ENCODE measurements at places on chromosomes 12 and 14.

GRCh38 chr14:96830946-96831345 lies 33.8 kb downstream of the VRK1 start:
- DNase-seq, result no peak

DNA sequence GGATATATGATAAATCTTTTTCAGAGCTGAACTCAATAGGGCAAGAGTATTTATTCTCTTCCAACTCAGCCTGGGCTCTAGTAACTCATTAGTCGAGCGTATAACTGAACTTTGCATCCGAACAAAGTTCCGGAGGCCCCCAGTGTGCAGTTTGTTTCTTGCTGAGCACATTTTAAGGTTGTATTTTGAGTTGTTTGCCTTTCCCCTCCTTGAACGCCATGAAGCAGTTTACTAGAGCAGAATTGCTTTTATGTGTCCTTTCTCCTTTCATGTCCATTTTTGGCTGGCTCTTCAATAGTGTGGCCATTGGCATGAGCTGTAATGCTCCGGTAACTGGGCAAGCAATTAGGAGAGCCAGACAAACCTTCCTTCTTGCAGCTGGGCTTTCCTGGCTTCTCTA lies 105.3 kb downstream of the WIF1 start:
- DNase-seq, result no peak

GRCh38 chr12:30953257-30953656 lies 26.7 kb downstream of the TSPAN11 start:
- DNase-seq, result no peak

GRCh38 chr14:53620317-53620716 lies 336.3 kb downstream of the BMP4 start:
- no peak for DNase-seq

DNA sequence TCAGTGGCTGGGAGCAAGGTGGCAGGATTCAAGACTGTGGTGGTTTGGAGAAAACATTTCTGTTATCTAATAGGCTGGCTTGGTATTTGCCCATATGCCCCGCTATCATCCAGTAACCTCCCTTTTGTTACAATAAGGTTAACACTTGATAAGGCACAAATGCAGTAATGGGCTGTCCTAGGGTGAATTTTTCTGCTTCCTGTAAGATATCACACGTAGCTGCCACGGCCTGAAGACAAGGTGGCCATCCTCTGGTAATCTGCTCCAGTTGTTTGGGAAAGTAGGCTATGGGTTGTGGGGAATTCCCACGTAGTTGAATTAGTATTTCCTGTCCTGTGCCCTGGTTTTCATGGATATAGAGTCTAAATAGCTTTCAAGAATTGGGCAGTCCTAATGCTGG lies 23.1 kb downstream of the ANG start:
- DNase-seq, result no peak

DNA sequence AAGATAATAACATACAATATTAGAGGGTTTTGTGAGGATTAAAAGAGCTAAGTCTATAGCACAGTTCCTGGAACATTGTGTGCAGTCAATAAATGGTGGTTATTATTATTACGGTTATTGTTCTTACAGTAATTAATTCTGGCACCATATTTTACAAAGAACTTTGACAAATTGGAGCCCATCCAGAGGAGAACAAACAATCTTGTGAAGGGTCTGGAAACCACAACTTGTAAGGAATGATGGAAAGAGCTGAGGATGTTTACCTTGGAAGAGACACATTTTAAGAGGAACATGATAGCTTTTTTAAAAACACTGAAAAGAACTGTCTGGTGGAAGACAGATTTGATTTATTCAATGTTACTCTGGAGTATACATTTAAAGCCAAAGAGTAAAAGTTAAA lies 150.5 kb upstream of the KRR1 start:
- DNase-seq, result no peak

GRCh38 chr12:111313833-111314259 lies 55.0 kb downstream of the PHETA1 start:
- peak; percentile 79 for DNase-seq

DNA sequence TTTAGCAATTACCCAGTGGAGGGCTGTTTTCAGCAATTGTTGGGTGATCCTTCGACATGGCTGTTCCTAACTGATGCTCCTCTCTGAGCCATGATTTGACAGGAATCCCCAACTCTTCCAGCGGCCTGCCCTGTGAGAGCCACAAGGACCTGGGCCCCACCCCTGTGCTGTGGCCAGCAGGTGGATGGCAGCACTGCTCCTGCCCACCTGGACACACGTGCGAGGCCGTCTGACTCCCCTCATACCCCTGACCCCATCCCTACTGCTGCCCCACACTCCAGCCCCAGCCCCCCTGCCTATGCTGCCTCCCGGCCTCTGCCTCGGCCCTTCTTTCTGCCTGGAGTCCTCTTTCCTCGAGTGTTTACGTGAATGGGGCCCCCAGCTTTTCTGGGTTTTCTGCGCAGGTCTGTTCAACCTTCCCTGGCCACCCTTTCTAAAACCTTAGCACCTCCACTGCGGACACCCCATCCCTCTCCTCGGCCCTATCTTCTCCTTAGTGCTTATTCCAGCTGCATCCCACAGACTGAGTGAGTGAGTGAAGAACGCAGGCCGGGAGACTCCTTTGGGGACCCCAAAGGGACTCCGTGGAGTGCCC lies 111.4 kb downstream of the DICER1 start:
- no peak for DNase-seq

DNA sequence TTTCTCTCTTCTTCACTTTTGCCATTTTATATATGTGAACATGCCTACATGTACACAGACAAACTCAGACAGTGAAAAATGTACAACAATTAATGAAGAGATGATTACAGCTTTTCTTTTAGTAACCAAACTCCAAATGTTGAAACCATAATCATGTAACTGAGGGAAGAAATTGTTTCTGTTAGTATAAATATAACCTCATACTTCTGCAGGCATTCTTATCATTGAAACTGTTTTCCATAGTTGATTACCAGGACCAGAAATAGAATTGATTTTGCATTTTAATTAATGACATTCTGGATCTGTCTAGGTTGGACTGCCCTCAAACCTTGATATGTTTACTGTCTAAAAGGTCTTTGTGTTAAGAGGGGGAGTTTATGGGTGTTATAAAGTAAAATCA lies 3.2 kb downstream of the ANO4 start:
- DNase-seq, result no peak

- no peak for DNase-seq
These were observed 62.8 kb downstream of the EXOC5 start for GRCh38 chr14:57205938-57206337.

DNA sequence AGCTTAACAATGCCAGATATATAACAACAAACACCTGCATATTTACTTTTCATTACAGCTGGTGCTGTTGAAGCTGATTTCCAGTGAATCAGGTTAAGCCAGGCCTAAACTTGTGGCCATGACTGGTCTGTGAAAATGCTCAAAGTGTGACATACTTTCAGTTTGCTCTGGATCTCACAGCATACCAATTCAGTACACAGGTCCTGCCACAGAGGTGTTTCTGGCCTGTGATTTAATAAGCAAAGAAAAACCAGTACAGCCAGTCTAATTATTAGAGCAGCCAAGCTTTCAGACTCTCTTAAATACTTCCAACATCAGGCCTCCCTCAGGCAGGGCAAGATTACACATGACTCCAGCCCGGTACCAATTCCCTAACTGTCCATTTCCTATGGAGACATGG lies 27.4 kb upstream of the TMCC3 start:
- no peak for DNase-seq

DNA sequence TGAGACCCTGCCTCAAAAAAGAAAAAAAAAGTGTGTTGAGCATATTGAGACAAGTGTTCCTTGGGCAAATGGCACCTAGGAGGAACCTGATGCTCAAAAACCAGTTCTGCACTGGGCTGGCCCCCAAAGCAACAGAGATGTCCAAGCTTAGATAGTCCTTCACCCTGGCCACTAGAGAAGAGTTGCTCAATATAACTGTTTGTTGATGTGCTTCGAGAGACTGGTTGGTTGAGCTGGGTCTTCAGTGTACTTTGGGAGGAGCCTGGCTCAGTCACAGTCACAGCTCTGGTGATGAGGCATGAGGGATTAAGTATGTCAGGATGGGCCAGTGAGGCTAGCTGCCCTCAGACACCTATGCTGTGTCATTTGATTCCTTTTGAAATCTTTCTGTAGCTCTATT lies 38.0 kb downstream of the SLC2A14 start:
- DNase-seq, result no peak

DNA sequence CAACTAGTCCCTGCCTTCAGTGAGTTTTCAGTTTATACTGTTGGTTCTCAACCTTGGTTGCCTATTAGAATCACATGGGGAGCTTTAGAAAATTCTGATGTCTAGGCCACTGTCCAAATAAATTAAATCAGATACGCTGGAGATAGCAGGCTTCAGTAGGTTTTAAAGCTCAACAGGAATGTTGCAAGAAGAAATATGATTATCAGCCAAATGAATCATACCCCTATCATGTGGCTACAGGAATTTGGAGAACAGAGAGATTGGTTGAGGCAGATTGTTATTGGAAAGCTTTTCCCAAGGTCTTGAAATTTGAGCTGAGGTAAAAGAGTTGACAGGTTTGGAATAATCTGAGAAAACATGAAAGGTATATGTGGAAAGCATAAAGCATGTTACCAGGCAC lies 125.3 kb downstream of the WIF1 start:
- DNase-seq, result no peak

Data from CD4-positive, alpha-beta T cell treated with Interleukin-6 for 4 hours (primary cell).